ENCODE measurements at places on chromosomes 11 and 22. TPM values are rescaled to one million over a fixed set of nuclear protein-coding genes. Genes with fewer than 3 reads are reported as not detected.

DNA sequence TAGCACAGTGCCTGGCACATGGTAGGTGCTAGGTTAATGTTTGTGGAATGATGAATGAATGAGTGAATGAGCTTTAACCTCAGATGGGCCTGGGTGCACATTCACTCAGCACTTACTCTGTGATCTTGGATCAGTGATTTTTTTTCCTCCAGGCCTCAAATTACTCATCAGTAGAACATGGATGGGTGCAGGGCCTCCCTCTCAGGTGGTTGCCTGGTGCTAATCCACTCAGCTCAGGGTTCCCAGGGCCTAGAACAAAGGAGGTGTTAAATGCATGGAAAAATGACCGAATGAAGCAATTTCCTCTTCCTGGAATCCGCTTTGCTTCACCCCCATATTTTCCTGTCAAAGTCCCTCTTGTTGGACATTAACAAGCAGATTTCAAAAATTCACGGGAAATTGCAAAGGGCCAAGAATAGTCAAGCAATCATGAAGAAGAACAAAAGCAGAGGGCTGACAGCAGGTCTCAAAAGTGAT lies 93.5 kb downstream of the MYEOV start:
- no peak for DNase-seq

GRCh38 chr11:119479685-119480275 lies 56.8 kb upstream of the THY1 start:
- DNase-seq, result no peak

GRCh38 chr11:67053896-67054329 lies 2.7 kb upstream of the RHOD start:
- no peak for DNase-seq

DNA sequence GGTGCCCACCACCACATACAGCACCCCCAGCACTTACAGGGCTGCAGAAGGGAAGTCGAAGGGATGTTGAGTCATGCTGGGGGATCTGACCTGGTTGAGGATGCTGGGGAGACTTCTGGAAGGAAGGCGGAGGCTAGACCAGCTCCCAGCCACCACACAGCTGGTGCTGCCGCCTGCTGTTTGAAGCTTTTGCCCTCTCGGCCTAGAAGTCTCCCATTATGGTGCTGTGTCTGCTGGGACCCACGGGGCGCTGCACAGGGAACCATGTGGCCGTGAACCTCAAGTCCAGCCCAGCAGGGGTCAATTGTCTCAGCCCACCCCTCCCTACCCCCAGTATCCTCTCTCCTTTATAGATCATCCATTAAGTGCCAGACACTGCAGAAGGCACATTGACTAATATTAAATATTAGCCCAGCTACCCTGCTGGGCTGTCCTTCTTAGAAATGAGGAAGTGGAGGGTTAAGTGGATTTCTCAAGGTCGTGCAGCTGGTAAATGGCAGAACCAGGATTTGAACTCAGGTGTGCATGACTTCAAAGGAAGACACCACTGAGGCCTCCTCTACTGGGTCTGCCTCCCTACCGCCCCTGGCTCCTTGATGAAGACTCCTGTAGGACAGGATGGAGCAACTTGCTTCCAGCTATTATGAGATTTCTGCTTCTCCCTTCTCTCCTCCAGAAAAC lies 49.7 kb downstream of the CYTH4 start:
- no peak for DNase-seq

- DNase-seq, result no peak
These were observed 33.7 kb upstream of the SMPD1 start for GRCh38 chr11:6356503-6357055.

DNA sequence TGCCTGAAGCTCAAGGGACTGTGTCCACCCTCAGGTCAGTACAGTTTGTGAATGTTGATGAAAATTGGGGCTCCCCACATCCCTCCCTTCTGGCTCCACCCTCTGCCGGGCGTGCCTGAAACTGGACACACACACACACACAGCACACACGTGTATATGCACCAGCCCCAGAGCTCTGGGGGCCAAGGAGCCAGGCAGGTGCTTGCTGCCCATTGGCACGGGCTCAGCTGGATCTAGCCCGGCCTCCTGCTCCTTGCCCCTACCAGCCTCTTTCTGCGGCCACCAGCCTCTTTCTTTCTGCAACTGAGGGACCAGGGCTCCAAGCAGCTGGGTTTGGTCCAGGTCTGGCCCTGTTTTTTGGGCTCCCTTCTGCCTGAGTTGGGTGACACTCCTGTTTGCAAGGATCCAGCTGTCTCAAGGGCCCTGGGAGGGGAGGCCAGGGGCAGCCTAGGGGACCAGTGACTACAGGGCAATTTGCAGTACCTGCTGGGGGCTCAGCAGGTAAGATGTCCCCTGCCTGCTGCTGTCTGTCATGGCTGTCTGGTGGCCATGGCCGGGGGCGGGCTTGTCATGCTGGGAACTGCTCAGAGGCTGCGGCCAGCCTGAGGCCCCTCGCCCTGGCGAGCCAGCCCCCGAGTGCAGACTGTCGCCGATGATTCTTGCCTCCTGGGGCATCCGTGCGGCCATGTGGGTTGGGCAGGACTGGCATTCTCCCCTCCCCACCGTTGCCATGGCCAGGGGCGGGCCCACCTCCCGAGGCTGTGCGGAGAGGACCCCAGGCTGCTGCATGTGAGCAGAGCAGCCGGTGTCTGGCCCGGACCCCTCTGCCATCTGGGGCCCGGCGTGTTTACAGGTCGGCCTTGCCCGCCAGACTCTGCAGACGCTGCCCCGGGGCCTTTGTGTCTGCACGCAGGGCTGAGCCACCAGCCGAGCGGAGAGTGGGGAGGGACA lies 51.5 kb upstream of the PPARA start:
- DNase-seq, result no peak

- DNase-seq, result no peak
These were observed 78.3 kb upstream of the AKIP1 start for GRCh38 chr11:8832571-8833260.

DNA sequence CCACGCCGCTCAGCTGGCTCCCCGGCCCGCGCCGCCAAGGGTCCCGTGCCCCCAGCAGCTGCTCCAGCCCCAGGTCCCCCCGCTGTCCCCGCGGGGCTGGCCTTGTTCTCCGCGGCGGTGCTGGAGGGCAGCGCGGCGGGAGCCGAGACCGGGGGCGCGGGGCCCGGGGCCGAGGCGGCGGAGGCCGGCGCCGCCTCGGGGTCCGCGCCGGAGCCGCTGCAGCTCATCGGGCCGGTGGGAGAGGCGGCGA lies 128 bp downstream of the TAF10 start:
- DNase-seq, result no peak

DNA sequence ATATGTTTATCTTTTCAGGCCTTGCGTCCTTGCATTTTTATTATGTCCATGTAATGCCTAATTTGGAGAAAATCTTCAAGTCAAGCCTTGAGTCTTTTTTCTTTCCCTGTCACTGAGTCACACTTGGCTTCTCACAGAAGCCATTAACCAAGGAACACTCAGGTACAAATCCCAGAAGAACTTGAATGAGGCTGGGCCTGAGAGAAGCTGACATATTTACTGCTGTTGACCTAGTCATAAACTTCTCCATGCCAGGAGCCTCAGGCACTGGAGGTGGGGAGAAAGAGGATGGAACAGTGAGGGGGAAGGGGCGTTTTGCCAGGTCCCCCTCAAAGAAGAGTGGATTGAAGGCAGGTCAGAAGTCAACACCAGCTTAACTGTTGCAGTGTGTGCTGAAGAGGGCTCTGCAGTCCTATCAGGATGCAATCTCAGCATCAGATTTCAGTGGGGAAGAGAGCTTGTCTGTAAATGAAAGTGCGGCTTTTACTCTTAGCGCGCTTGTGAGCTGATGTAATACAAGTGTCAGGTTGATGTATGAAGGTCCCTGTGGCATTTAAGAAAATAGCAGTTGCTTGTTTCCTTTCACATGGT lies 526.0 kb downstream of the ETS1 start:
- no peak for DNase-seq

DNA sequence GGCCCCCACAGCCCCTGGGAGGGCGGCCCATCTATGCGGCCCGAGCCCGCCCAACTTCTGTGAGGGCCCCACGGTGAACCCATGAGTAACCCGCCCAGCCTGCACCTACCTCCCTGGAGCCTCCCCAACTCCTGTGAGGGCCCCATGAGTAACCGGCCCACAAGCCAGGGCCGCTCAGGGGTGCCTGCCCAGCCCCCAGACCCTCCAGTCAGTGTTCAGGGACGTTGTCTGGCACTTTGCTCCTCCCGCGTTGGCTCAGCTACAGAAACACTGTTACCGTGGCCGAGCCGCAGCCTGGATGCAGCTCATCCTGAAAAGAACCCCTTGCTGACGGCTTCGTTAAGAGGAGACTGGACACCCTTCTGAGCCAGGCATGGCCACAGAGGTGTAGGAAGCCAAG lies 179.6 kb downstream of the BRD1 start:
- no peak for DNase-seq

DNA sequence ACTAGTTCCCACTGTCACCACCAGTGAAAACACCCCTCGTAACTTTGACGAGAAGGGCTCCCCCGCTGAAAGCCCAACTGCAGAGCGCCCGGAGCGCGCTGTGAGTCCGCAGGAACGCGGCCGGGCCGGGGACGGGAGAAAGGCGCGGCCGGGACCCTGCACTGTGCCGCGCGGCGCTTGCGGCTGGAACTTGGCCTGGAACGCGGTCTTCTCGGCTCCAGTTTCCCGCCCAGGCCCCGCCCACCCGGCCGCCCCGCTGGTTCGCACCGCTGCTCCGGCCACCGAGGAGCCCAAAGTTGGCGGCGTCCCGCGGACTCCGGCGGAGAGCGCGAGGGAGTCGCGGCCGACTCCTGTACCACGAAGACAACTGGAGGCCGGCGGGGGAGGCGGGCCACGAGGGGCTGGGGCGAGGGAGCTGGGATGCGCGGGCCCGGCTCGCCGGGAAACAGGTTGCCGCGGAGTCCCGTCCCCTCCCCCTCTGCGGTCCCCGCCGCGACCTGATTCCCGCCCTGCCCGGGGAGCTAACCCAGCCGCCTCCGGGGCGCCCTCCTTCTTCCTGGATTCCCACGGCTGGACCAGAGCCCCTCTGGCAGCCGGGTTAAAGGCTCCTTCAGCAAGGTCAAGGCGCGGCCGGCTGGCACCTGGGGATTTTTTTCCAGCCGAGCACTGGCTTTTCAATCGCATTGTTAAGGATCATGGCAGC lies 3.4 kb downstream of the TENM4 start:
- peak; percentile 54 for DNase-seq

DNA sequence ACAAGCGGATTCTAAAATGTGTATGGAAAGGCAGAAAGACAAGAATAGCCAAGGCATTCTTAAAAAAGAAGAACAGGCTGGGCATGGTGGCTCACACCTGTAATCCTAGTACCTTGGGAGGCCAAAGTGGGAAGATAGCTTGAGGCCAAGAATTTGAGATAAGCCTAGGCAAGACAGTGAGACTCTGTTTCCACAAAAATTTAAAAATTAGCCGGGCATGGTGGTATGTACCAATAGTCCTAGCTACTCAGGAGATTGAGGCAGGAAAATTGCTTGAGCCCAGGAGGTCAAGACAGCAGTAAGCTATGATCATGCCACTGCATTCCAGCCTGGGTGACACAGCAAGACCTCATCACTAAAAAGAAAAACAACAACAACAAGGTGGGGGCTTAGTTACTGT lies 46.0 kb upstream of the PPP2R1B start:
- no peak for DNase-seq

GRCh38 chr11:44011797-44012196 lies 36.0 kb upstream of the ACCSL start:
- DNase-seq, result no peak

The TEX54 gene
- not detected for total RNA-seq

The TRIM29 gene
- 6.1 TPM for total RNA-seq

The SMIM35 gene
- 0.08 TPM for total RNA-seq

The OR8H3 gene
- not detected for total RNA-seq

The CPT1B gene
- total RNA-seq, result 22.6 TPM

The GCAT gene
- total RNA-seq, result 10.2 TPM

The EML3 gene
- 57.9 TPM for total RNA-seq

The KRTAP5-1 gene
- not detected for total RNA-seq

The KRTAP5-2 gene
- not detected for total RNA-seq

The LARGE2 gene
- 1.1 TPM for total RNA-seq

Measured in left colon (tissue), 2 donors.